Activated naive CD8-positive, alpha-beta T cell treated with anti-CD3 and anti-CD28 coated beads for 36 hours (primary cell): ENCODE measurements at places on chromosomes 12 and 14. TPM values are rescaled to one million over a fixed set of nuclear protein-coding genes. Genes with fewer than 3 reads are reported as not detected.

DNA sequence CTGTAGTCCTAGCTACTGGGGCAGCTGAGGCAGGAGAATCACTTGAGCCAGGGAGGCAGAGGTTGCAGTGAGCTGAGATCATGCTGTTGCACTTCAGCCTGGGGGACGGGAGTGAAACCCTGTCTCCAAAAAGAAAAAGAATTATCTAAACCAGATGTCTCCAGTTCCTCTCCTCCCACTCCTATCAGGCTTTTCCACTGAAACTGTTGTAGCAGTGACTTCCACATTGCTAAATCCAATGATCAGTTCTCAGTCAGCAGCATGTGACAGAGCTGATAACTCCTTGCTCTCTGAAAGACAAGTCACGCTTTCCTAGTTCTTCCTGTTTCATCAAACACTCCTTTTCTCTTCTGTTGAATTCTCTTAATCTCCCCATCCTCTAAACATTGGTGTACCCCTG lies 8.6 kb downstream of the SLC38A6 start:
- no peak for DNase-seq
- no peak overlapping the region for H3K27ac ChIP-seq
- peaks cover 7% of the 10 kb centered on the region for H3K36me3 ChIP-seq
- peaks cover 2% of the 10 kb centered on the region for H3K4me1 ChIP-seq

SDSL gene
- 0.36 TPM for total RNA-seq

ZDHHC22 gene
- total RNA-seq: not detected

- H3K4me3 ChIP-seq: no peak overlapping the region
- H3K36me3 ChIP-seq: no peaks in the 10 kb centered on the region
- no peak overlapping the region for H3K27ac ChIP-seq
- peaks cover 5% of the 10 kb centered on the region for H3K4me1 ChIP-seq
- DNase-seq: no peak
- peaks cover 29% of the 10 kb centered on the region for H3K27me3 ChIP-seq
These were observed 68.5 kb upstream of the BEGAIN start for GRCh38 chr14:100655741-100656085.

CMTM5 gene
- not detected for total RNA-seq

CNTN1 gene
- total RNA-seq: not detected

- H3K27ac ChIP-seq: no peak overlapping the region
- H3K4me3 ChIP-seq: no peak overlapping the region
- no peaks in the 10 kb centered on the region for H3K36me3 ChIP-seq
- no peak for DNase-seq
- H3K4me1 ChIP-seq: no peaks in the 10 kb centered on the region
- peaks cover 28% of the 10 kb centered on the region for H3K27me3 ChIP-seq
These were observed 195.0 kb downstream of the PHLDA1 start for GRCh38 chr12:75836533-75836932.

MRPL52 gene
- total RNA-seq: 154 TPM
